Stimulated activated CD8-positive, alpha-beta memory T cell treated with anti-CD3 and anti-CD28 coated beads, Interleukin-4, amount 100 ng/mL, for 24 hours (primary cell): ENCODE measurements at places on chromosomes 2 and 18.

- peak; percentile 38 for DNase-seq
These were observed 13.1 kb downstream of the DAW1 start for GRCh38 chr2:227884511-227884947.

DNA sequence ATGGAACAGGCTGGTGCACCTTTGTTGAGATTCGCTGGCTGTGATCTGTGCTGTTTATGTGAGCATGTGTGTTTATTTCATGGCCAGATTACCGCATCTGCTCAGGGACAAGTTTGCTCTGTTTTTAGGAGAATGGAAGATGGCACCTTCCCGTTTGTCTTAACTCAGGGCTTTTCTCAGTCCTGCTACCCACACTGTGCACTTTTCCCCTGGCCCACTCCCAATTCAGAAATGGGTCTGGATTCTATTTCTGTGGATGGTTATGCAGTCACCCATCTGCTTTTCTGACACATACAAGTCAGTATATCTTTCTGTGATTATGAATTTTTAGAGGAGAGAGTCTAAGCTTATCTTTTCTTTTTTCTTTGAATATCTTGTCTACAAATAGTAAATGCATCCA lies 15.4 kb downstream of the MGAT5 start:
- DNase-seq: no peak

- DNase-seq: no peak
These were observed 50.4 kb upstream of the KCNG2 start for GRCh38 chr18:79747156-79747845.

DNA sequence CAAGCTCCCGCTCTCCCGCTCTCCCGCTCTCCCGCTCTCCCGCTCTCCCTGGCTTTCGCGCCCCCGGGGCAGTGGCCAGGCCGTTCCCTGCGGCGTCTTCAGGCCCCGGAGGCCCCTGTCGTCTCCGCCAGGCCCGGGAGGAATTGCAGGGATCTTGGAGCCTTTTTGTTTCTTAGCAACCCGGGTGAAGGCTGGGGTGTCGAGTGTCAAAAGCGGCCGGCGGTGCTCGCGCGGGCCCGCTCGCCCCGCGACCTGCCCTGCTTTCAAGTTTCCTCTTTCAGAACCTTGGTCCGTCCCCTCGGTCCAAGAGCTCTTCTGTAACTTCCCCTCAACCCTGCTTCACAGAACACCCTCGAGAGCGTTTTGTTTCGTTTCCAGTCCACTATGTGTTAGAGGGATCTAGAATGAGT lies 1.4 kb downstream of the RNF138 start:
- peak; percentile 13 for DNase-seq

DNA sequence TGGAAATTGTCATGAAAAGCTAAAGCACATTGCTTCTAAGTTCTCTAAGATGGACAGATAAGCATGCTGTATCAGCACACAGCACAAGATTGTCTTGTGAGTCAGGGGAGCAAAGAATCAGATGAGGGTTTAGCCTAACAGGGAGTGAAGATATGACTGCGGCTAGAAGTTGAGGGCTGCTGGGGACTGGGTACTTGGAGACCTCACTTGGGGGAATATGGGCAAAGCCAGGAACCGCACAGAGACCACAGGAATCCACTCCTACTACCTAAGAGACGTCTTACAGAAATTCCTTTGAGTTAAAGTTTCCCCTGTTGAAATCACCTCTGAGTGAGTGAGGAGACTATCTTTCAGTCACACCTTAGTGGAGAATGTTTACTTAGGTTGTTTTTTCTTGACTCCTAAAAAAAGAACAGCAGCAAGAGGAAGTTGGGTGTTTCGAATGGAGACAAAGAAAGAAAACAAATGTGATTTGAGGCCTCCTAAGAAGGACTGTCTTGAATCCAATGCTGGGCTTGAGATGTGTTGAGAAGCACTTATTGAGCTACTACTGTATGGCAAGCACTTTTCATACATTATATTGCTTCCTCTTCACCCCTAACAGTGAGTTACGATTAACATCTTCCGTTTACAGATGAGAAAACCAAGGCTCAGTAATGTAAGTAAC lies 100.7 kb downstream of the ANKRD44 start:
- DNase-seq: no peak

DNA sequence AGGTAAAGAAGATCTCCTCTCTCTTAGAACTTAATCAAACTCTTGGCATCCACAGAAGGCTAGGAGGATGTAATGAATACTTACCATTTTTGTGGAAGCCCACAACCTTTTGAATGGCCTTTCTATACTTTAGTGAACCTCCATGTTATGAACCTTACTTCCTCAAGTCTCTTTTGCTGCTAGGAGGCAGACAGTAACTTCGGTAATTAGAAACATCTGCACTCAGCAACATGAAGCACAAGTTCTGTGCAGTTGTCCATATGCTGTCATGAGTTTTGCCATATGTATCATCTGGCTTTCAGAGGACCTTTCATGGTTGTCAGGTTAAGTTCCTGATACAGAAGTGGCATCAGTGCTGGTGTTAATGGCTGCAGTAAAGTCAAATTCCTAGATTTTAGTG lies 50.4 kb downstream of the PDK1 start:
- no peak for DNase-seq

DNA sequence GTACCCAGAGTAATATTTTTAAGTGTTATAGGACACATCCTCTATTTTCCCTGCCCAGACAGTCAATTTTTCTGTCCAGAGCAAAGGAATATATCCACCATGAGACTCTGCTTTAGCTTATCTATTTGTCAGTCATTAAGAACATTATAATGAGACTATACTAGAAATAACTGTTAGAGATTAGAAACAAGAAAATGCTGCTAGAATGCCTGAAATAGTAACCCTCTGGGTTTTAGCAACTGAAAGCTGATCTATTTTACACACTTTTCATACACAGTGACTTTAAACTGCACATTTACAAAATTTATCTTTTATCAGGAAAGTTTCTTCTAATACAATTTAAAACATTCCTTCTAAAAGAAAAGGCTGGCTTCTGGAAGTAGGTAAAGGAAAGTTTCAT lies 39.6 kb downstream of the MBD2 start:
- no peak for DNase-seq

- DNase-seq: no peak
These were observed 13.4 kb downstream of the ARHGAP15 start for GRCh38 chr2:143142598-143142997.

GRCh38 chr2:215136669-215137328 lies 1.6 kb downstream of the ABCA12 start:
- DNase-seq: no peak

- no peak for DNase-seq
These were observed 252.5 kb downstream of the XIRP2 start for GRCh38 chr2:167140767-167141166.

DNA sequence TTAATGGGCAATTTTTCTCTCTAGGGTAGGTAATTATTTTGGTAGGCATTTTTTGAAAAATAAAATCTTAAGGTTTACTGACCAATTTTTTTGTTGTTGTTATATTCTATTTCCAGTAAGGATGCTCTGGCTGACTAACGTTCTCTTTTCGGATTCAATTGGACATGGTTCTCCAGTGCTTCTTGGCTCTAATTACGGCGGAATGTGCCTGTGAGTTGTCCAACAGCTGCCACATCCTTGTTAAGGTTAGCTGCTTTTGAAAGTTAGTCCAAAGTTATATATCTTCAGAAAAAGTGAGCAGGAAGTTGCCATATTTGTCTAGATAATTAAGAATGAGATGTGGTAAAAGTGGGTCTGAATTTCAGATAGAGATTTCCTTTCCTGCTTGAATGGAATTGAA lies 45.8 kb upstream of the SMIM21 start:
- DNase-seq: no peak

- no peak for DNase-seq
These were observed 1490.0 kb upstream of the NXPH2 start for GRCh38 chr2:140270224-140270623.

DNA sequence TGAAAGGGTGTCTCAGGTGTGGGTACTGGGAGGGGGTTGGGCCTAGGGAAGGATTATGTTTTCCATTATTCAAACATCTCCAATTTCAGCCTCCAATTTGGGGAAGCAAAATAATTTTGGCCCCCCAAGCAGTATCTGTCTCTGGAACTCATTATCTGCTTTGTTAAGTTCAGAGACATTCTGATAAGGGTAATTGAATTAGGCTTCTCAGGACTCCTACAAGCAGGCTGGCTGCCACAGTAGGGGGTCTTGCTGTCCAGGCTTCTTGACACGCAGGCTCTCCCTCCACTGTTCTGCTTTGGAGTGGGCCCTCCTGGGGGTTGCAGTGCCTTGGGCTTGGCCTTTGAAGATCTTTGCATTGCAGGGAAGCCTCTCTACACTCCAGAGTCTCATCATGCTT lies 108.1 kb upstream of the SIX2 start:
- no peak for DNase-seq

- no peak for DNase-seq
These were observed 2.4 kb downstream of the DNAJB2 start for GRCh38 chr2:219281588-219281987.

DNA sequence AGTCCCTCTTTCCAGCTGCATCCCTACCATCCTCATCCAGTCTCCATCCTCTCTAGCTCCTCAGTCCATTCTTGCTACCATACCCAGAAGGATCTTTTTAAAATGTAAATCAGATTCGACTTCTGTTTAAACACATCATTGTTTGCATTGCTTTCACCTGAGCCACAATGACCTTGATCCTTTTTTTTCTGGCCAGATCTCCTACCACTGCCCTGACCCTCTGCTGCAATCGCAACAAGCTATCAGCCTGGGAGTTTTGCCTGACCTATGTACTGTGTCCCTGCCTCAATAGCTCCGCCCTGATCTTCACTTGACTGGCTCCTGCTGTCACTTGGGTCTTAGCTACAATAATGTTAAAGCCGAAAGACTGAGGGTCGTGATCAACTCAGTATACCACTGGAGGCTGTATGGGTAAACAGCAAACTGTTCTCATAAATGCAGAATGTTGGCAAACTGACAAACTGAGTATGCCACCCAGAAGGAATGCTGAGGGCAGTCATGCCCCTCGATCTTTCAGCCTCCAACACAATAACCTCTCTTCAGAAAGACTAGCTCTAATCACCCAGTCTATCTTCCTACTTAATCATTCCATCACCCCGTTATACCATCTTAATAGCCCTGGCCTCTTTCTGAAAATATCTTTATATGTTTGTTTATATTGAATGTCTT lies 2.6 kb upstream of the RBM43 start:
- no peak for DNase-seq

GRCh38 chr2:174336501-174337336 lies 2.0 kb downstream of the SP9 start:
- DNase-seq: no peak

GRCh38 chr2:150690261-150690660 lies 202.8 kb upstream of the RND3 start:
- DNase-seq: no peak

DNA sequence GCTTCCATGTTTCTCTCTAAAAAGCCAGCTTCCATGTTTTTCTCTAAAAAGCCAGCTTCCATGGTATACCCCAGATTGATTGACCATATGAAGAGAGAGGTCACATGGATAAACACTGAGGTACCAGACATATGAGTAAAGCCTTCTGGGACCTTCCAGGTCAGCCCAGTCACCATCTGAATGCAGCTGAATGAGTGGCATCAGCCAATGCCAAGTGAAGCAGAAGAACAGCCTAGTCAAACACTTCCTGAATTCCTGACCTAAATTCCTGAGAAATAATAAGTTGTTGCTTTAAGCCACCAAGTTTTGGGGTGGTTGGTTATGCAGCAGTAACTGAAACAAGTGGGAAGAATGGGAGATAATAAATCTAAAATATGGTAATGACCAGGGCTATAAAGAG lies 5.7 kb upstream of the ALS2 start:
- DNase-seq: no peak

- no peak for DNase-seq
These were observed 15.9 kb upstream of the ARMC9 start for GRCh38 chr2:231182513-231182899.

- DNase-seq: no peak
These were observed 76.1 kb upstream of the DNMT3A start for GRCh38 chr2:25417715-25418369.

DNA sequence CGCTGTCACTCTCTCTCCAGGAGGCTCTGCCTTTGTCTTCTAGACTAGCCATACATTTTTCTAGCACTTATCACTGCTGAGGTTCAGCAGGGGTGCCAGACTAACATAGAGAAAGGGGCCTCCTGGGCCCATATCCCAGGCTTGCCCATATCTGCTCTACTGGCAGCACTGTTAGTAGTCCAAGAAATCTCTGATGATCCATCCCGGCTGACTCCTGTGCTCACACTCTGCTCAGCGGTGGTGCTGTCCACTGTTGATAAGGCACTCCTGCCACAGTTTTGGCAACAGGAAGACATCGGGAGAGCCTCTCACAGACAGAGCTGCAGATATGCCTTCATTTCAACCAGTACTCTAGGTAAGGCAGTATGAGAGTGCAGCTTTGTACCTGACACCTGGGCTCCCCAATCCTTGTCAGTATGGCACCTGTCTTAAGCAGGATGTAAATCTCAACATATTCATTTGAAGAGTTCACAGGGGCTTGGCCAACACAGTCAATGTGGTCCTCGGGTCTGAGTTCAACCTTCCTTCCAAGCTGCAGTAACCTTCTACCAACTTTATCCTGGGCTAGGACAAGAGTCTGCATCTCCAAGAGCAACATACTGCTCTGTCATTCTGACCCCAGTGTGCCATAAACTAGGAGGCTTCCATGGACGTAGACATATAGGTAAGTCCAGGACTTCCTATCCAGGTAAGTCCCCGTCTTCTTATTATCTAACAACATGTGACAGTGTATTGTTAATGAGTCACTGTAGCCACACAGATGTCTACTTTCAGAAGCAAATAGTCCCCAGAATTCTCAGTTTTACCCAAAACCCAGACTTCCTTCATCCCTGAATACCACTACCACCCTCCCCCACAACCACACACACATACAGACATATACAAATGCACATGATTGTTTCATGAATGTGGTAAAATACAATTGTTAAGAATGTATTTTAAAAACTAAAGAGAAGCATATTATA lies 16.2 kb downstream of the KLF7 start:
- DNase-seq: no peak

- no peak for DNase-seq
These were observed 18.1 kb downstream of the MAPK4 start for GRCh38 chr18:50578030-50578429.

GRCh38 chr2:230627806-230628724 lies 84.6 kb upstream of the CAB39 start:
- no peak for DNase-seq

DNA sequence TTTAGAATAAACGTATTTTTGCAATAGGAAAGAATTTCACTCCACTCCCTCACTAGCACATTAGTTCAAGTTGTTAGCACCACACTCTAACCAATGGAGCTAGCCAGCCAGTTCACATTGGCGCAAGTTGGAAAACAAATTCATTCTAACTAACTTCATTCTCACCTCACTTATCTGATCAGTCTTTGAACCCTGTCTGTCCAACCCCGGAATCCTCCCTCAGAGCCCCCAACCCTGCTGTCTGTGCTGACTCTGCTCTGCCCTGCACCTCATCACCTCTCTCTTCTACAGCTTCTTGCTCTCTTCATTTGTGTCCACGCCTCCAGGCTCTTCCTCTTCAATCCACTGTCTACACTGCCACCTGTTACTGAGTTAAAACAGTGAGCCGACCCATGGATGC lies 356.5 kb downstream of the IRS1 start:
- no peak for DNase-seq

DNA sequence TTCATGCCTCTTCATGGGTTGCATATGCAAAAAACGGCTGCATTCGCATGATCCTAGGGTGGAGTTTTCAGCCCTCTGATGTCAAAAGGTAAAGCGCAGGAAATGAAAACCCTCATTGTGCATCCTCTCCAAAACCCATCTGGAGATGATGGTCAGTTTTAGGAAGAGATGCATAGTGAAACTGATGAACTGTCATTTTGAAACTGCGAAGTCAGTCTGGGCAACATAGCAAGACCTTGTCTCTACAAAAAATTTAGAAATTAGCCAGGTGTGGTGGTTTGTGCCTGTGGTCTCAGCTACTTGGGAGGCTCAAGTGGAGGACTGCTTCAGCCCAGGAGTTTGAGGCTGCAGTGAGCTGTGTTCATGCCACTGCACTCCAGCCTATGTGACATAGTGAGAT lies 2.5 kb upstream of the TTLL4 start:
- DNase-seq: no peak
